K562 (cell line): ENCODE measurements at places on chromosomes 4 and X.
A peak's percentile ranks its signal among the peaks of the same experiment; 100 is the strongest.

DNA sequence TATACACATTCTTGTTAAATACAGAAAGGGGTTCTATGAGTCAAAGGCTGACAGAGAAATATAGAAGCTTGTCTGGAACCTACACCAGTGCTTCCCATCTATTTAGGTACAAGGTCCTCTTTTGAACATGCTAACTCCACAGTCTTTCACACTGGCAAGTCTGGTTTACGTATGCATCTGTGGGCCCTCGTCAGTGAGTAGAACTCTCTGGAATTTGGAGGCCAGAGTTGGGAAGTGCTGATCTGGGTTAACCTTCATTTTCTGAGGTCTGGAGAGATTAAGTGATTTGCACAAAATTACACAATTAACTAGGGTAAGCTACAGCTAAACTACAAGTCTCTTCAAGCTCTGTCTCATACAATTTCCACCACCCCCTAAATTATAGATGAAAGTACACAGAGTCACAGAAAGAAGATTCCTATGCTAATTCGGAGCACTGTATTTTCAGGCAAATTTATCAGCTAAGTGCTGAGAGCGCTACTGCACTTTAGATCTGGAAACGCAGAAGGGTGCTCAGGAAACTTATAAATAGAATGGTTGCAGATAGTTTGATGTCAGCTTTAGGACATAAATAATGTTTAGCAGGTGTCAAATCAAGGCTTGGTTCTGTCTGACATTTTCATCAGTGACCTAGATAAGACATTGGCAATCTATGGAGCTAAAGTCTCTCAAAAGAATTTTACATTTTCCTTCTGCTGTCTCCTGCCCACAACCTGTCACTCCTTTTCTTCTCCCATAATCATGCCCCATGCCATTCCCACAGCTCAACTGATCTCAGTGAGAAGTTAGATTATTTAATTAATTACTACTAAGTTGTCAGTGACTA, 43.0 kb upstream of the PDLIM5 start:
- H3K27me3 ChIP-seq, result no peaks in the 10 kb centered on the region
- no peaks in the 10 kb centered on the region for H3K36me3 ChIP-seq
- no peak for DNase-seq
- H3K4me1 ChIP-seq, result 0 out of 2 replicates have a peak, but pooled peaks cover 4% of the 10 kb centered on the region
- H3K27ac ChIP-seq, result no peak overlapping the region

- no peak for DNase-seq
- H3K36me3 ChIP-seq, result no peaks in the 10 kb centered on the region
- H3K4me3 ChIP-seq, result no peak overlapping the region
- no peaks in the 10 kb centered on the region for H3K27me3 ChIP-seq
- H3K4me1 ChIP-seq, result no peaks in the 10 kb centered on the region
Measured at GRCh38 chr4:113183032-113183605, 133.7 kb downstream of the ANK2 start.

DNA sequence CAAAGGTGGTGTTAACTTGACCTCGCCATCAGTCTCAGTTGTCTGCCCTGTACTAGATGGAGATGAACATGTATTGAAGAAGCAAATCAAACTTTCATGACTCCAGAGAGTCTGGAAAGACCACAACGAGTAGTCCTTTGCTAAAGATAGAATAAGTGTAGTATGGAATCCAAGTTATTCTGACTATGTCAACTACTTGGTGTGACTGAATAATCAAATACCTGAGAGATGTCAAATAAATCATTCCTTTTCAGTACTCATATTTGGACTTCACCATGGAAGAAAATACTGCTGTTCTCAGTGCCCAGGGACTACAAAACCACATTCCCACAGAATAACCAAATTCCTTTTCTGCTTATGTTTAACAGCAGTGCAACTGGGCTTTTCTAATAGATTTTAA, 161.2 kb upstream of the SPRY1 start:
- no peaks in the 10 kb centered on the region for H3K27me3 ChIP-seq
- no peak overlapping the region for H3K27ac ChIP-seq
- no peaks in the 10 kb centered on the region; the same call in 2 of the 3 replicates for H3K36me3 ChIP-seq
- DNase-seq, result no peak

- DNase-seq, result no peak
- H3K4me1 ChIP-seq, result no peaks in the 10 kb centered on the region
- no peaks in the 10 kb centered on the region for H3K36me3 ChIP-seq
Measured at GRCh38 chr4:71882113-71882841, 98.4 kb upstream of the GC start.

- H3K4me3 ChIP-seq, result no peak overlapping the region
- no peaks in the 10 kb centered on the region for H3K36me3 ChIP-seq
Measured at GRCh38 chrX:19866626-19867410, 20.6 kb downstream of the SH3KBP1 start.

DNA sequence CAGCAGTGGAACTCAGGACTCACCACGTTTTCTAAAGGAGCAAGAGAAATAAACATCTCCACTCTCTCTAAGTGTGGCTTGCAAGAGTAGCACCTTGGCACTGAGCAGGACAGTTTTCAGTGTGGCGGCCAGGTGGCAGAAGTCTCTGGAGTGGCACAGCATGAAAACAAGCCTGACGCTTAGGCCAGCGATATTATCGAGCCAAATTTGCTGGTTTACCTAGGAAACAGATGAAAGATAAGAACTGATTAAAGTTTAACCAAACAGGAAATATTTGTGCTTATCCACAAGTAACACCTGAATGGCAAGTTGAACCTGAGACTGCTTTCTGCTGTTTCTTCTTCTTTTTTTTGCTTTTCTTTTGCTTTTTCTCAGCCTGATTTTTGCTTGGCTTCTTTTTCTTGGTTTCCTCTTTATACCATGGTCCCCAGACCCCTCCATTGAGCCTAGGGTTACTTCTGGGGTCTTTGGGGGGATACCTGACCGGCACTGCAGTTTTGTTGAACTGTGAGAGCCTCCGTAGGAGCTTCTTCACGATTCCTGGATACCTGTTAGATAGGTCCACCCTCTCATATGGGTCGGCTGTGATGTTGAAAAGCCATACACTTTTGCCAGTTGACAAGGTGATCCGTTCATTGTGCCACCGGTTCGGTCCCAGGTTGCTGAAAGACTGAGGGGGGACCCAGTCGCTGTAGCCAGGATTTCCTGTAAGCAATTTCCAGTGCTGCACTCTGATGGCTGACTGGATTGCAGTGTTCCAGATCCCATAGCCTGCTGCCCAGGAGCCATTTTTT, 77.3 kb downstream of the ARSJ start:
- H3K27ac ChIP-seq, result no peak overlapping the region
- no peaks in the 10 kb centered on the region for H3K4me1 ChIP-seq
- no peaks in the 10 kb centered on the region; the same call in 2 of the 3 replicates for H3K36me3 ChIP-seq
- H3K27me3 ChIP-seq, result no peaks in the 10 kb centered on the region

GRCh38 chr4:90234916-90235547, 107.8 kb downstream of the CCSER1 start:
- H3K4me1 ChIP-seq, result no peaks in the 10 kb centered on the region
- H3K36me3 ChIP-seq, result no peaks in the 10 kb centered on the region
- DNase-seq, result no peak
- H3K27me3 ChIP-seq, result no peaks in the 10 kb centered on the region
- H3K27ac ChIP-seq, result no peak overlapping the region

DNA sequence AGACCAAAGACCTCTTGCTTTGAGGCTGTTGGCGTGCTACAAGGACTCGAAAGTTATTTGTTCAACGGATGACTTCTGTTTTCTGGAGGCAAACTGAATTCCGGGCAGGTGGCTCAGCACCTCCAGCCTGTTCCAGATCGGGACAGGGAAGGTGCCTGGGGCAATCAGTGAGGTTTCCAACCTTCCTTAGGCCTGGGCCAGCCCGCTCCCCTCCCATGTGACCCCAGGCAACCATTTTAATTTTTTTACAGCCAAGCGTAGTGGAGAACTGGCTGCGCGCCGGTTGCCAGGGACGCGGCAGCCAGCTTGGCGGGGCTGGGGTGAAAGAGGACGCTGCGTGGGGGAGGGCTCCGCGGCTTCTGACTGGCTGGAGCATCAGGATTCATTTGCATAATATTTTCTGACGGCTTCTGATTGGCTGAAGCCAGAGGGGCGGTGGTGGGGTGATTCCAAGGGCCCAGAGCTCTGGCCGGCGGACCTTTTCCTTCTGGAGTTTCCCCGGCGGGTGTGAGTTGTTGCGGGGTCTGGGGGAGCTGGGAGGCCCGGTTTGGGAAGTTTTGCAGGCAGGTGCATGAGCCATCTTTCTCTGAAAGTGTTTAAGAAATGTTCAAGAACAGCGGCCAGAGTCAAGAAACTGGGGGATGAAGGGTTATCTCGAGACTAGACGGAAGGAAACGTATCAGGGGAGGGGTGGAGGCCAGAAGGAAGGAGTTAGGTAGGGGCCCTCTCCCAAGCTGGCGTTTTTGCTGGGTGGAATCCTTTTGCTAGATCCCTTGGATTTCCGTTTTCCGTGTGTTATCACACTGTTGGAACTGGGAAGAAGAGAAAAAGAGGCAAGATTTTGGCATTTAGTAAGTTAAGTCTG, at the start of gene MID1IP1:
Gene MID1IP1 (plus strand): TSS at position 479 of the 865 bp plus-strand sequence. CDS start 3,488 bp downstream, outside the sequence.
- peak; percentile 94 for DNase-seq
- H3K27me3 ChIP-seq, result no peaks in the 10 kb centered on the region
- peak within 1 kb of the TSS; percentile 86 for H3K4me3 ChIP-seq
- peaks cover 9% of the 10 kb centered on the region; the same call in 1 of the 3 replicates for H3K36me3 ChIP-seq

- H3K36me3 ChIP-seq, result no peaks in the 10 kb centered on the region
- no peaks in the 10 kb centered on the region for H3K27me3 ChIP-seq
- peaks cover 49% of the 10 kb centered on the region for H3K4me1 ChIP-seq
- no peak overlapping the region for H3K4me3 ChIP-seq
- DNase-seq, result no peak
- H3K27ac ChIP-seq, result no peak overlapping the region; the same call in 2 of the 3 replicates
Measured at GRCh38 chr4:80144676-80145470, 52.4 kb upstream of the PRDM8 start.

DNA sequence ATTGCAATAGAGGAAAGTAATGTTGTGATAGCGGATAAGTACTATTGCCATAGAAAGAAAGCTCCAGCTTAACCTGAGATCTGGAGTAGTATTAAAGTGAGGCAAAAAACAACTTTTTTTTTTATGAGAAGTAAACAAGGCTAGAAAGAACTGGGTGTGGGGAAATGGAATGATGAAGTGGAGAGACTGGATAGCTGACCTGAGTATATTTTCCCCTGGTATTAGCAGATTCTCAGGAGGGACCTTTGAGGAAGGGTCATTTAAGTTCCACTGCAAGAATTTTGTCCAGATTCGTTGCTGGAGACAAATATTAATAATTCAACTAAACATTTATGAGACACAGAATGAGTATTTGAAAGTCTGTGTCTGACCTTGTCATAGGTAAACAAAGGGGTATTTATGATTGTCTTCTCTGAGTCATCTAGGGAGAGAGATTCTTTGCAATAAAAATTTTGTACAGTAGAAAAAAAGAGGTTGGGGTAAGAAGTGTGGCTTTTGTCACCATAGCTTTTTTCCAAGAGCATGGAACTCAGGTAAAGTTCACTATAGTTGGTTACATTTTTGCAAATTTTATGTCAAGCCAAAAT, 2095.9 kb downstream of the ARAP2 start:
- no peak for DNase-seq
- no peaks in the 10 kb centered on the region for H3K4me1 ChIP-seq
- H3K27me3 ChIP-seq, result no peaks in the 10 kb centered on the region
- H3K4me3 ChIP-seq, result no peak overlapping the region
- no peak overlapping the region for H3K27ac ChIP-seq

GRCh38 chrX:155216940-155217440, 730 bp downstream of the VBP1 start:
- H3K27me3 ChIP-seq, result no peaks in the 10 kb centered on the region
- peaks cover 22% of the 10 kb centered on the region; the same call in 2 of the 3 replicates for H3K4me1 ChIP-seq
- peak overlapping the region; percentile 80 for H3K4me3 ChIP-seq
- H3K27ac ChIP-seq, result peak overlapping the region; percentile 98
- H3K36me3 ChIP-seq, result peaks cover 24% of the 10 kb centered on the region

DNA sequence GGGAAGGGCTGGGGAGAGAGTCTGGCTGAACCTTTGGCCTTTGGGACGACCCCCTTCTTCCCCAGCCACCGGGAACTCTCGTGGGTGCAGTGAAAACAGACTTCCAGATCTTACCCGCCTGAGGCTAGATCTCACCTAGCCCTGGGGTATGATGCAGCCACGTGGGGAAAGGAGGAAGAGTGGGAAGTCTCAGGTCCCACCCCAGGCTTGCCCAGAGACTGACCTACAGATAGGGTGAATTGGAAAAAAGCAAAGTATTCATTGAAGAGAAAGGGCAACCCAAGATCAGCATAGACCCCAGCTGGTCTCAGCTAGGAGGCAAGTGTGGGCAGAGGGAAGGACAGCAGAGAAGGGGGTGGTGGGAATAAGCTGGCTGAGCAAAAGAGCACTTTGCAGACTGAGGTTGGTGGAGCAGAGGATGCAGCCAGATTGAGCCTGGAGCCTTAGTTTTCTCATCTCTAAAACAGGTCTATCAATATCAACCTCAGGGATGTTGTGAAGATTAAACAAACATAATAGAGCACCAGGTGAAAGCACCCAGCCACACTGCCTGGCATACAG, 4.2 kb upstream of the EFNB1 start:
- H3K36me3 ChIP-seq, result no peaks in the 10 kb centered on the region
- H3K27ac ChIP-seq, result no peak overlapping the region
- DNase-seq, result no peak
- no peak overlapping the region for H3K4me3 ChIP-seq
- H3K4me1 ChIP-seq, result peaks cover 13% of the 10 kb centered on the region

- H3K27me3 ChIP-seq, result no peaks in the 10 kb centered on the region
- H3K4me3 ChIP-seq, result no peak overlapping the region
- no peak overlapping the region for H3K27ac ChIP-seq
- no peak for DNase-seq
Measured at GRCh38 chr4:103365285-103365684, 167.1 kb upstream of the CENPE start.

DNA sequence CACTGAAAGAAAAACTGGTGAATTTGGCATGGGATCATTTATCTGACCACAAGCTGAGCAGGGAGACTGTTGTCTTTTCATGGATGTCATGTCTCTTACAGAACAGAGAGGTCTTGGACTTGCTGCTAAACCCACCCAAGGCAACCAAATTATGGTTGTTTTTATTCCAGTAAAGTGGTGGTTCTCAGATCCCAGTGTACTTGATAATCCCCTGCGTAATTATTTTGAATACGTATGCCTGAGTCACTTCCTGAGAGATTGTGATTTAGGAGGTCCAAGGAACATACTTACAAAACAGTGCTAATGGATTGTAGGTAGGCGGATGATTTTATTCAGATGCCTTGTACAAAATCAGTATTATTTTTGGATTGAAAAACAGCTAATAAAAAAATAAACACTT, 585.6 kb downstream of the IL1RAPL1 start:
- H3K27ac ChIP-seq, result no peak overlapping the region
- no peaks in the 10 kb centered on the region for H3K27me3 ChIP-seq
- DNase-seq, result no peak
- no peaks in the 10 kb centered on the region for H3K4me1 ChIP-seq

GRCh38 chr4:86973668-86974067, 38.9 kb downstream of the AFF1 start:
- no peak overlapping the region for H3K4me3 ChIP-seq
- H3K4me1 ChIP-seq, result peaks cover 24% of the 10 kb centered on the region

DNA sequence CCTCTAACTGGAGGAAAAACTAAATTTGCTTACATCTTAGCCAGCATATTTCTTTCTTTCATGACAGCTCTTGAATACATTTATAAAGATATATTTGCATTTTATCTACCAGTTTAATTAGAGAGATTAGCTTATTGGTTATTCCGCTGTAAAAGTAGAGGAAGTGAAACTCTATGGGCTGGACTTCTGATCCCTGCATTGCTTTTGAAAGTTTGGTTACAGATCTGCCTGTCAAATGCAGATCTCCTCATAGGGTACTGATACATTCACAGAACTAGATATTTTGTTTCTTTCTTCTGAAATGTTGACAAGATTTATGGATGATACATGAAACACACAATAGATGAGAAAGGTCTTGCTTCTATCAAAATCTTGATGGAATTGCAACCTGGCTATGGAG, 581.4 kb upstream of the AADAT start:
- no peaks in the 10 kb centered on the region for H3K27me3 ChIP-seq
- no peak overlapping the region for H3K27ac ChIP-seq
- DNase-seq, result no peak
- H3K4me1 ChIP-seq, result no peaks in the 10 kb centered on the region
